Activated CD8-positive, alpha-beta memory T cell treated with anti-CD3 and anti-CD28 coated beads, Interleukin-2, amount 50 U/mL, for 48 hours (primary cell): ENCODE measurements at places on chromosomes 3 and 15.

DNA sequence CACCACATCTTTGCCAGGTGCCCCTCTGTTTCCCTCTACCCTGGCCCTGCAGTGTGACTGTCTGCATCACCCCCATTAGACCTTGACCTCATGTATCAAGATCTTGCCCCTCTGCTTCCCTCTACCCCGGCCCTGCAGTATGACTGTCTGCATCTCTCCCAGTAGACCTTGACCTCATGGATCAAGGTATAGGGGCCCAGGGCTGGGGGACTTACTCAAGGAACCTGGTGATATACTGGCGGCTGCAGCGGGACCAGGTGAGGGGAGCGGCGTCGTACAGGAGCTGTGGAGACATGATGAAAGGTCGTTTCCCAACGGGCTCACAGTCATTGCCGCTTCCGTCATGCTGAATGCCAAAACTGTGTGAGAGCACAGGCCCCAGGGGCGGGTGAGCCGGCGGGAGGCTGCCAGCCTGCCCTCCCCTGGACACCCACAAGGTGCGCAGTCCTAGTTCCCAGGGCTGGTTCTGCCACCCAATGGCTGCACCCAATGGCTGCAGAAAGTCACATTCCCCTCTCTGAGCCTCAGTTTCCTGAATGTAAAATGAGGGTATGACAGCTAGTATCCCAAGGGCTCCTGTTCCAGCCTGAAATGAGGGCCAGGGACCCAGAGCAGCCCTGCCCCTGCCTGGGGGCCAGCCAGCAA is 23.1 kb downstream of the ADAMTS7 start:
- DNase-seq = no peak

- DNase-seq = no peak
Observed at GRCh38 chr15:98405013-98405412, 243.3 kb upstream of the IGF1R start.

DNA sequence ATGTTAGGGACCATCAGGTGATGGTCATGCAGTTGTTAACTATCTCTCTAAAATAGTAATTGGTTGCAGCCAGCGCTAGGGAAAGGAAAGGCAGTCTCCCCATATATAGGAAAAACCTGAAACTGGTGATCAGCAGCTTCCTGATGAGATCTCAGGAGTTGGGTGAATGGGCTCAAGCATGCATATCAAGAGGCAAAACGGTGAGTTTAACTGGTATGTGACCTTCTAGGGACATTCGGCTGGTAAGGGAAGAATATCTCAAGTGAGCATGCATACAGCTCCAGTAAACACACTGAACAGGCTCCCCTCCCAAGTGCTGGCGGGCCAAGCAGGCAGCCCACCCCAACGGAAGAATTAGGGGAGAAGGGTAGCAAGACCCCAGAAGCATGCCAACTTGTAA is 49.3 kb upstream of the ROBO2 start:
- no peak for DNase-seq

- DNase-seq = no peak
Observed at GRCh38 chr15:29058903-29059539, 173.2 kb downstream of the APBA2 start.

GRCh38 chr3:59884409-59884808 is 834.6 kb upstream of the CFAP20DC start:
- DNase-seq = no peak

DNA sequence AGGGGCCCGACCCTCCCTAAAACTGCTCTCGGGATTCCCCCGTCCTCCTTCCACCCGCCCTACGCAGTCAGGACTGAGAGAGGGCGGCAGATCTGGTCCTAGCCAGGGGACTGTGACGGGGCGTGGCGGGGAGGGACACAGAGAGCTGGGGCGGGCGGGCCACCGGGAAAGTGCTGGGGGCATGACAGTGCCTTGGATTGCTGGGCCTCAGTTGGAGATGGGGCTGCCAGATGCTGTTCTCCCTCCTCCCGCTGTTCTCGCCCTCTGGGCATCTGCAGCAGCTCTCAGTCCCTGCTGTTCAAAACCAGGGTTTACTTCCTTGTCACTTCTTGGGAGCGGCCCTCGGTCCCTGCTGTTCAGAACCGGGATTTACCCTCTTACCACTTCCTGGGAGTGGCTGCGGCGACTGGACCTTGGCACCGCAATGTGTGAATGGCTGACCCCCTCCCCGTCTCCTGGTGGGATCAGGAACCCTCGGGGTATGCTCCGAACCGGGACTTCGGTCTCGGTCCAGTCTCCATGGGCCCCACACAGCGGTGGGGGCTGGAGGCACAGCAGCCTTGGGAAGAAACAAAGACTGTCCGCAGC is 1.8 kb upstream of the RPP25 start:
- peak; percentile 59 for DNase-seq

DNA sequence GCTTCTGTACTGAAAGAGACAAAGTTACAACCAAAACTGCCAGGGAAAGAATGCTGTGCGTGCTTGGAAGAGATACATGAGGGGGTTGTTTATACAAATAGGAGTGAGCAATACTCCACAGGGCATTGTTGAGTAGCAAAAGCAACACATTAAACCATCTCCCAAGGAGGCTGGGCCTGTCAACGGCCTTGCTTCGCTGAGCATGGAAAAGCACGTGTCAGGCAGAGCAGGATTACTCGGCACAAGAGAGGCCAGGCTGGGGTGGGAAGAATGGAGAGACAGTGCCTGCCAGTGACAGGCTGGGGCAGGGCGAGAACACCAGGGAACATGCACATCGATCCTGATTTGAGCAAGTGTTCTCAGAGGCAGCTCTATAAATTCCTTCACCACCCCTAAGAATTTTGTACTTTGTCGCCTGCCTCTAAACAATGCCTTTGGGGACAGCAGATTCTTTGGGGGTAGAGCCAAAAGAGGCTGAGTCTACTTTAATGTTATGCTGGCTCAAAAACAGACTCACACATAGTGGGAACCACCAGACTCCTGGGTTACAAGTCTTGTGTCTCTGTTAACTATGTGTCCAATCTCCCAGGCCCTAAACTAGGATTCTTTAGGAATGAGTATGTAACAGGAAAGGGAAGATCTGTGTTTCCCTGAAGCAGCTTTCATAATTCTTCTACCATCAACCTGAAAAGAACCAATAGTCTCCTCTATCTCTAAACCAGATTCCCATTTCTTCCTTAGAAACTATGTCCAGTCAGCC is 67.2 kb downstream of the LIPC start:
- DNase-seq = no peak

- DNase-seq = no peak
Observed at GRCh38 chr3:10762116-10762515, 53.9 kb upstream of the SLC6A11 start.

GRCh38 chr15:73923156-73923487 is 3.1 kb upstream of the LOXL1 start:
- DNase-seq = no peak

GRCh38 chr3:23810343-23811184 is 4.8 kb downstream of the UBE2E1 start:
- peak; percentile 80 for DNase-seq

DNA sequence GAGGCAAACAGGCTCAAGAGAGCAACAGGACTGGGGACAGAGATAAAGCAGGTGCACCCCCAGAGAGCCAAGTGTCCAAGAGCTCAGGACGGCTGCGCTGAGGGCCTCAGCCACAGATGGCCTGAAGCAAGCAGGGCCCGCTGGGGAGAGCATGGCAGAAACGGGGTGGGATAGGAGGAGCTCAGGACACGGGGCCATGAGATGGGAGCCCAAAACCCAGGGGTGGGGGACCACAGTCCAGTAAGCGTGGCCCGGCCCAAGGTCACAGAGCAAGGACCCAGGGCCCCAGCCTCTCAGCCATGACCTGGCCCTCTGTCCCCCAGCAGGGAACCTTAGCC is 9.5 kb downstream of the DUSP7 start:
- no peak for DNase-seq

GRCh38 chr3:169529013-169529412 is 134.5 kb downstream of the MECOM start:
- DNase-seq = no peak

- DNase-seq = no peak
Observed at GRCh38 chr3:37161351-37161750, 13.0 kb downstream of the LRRFIP2 start.

- no peak for DNase-seq
Observed at GRCh38 chr15:58839485-58839884, 68.4 kb downstream of the MINDY2 start.

- no peak for DNase-seq
Observed at GRCh38 chr3:143914257-143914656, 57.4 kb upstream of the DIPK2A start.

DNA sequence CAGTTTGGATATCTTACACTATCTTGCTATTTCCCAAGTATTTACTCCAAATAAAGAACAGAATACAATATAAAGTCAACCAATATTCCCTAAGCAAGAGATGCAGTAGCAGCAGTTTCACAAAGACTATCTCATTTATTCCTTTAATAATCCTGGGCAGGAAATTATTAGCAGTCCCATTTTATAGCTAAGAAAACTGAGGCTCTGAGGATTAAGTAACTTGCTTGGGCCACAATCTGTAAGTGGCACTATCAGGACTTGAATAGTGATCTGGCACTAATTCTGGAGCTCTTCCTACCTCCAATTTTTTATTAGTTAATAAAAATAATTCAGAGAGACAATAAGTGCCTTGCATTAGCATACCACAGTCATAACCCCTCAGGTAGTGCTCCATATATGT is 611.7 kb downstream of the MCTP2 start:
- no peak for DNase-seq

DNA sequence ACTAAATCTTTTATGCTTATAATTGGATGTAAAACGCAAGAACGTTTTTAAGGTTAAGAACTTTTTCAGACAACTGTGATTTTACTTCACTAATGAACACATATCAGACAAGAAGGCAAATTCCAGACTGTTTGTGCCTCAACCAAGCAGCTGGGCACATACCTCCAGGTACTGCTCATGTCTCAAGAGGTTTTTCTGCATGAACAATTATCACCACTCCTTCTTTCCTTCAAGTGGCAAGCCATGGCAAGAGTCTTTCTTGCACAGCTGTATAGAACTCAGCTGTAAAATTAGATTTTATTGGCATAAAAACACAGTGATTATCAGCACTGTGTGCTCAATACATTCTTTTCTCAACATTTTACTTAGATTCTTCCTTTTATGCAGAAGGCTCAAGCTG is 64.3 kb downstream of the FNDC3B start:
- DNase-seq = no peak

DNA sequence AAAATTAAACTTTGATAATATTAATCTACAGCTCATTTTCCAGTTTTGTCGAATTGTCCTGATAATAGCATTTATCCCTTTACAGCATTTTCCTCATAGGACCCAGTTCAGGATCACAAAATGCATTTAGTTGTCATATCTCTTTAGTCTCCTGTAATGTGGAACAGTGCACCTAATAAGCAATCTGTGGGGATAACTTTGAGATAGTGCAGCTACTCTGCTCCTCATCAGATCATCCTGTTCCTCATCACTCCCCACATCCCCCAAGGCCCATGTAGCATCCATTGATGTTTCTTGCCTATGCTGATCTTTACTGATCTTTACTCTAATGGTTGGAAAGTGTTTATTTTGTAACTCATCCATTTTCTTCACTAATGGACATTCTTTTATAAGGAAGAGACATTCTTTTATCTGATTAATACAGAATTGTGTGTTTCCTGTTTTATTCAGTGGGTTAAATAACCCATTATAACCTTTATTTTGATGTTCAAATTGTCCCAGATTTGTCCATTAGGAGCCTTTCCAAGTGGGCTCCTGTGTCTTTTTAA is 7.5 kb downstream of the RNF111 start:
- DNase-seq = no peak
